ENCODE measurements at places on chromosomes 1 and 21.

GRCh38 chr1:246219508-246220030 lies 287.5 kb downstream of the SMYD3 start:
- DNase-seq: no peak

GRCh38 chr21:38619992-38620479 lies 121.8 kb upstream of the ERG start:
- no peak for DNase-seq

DNA sequence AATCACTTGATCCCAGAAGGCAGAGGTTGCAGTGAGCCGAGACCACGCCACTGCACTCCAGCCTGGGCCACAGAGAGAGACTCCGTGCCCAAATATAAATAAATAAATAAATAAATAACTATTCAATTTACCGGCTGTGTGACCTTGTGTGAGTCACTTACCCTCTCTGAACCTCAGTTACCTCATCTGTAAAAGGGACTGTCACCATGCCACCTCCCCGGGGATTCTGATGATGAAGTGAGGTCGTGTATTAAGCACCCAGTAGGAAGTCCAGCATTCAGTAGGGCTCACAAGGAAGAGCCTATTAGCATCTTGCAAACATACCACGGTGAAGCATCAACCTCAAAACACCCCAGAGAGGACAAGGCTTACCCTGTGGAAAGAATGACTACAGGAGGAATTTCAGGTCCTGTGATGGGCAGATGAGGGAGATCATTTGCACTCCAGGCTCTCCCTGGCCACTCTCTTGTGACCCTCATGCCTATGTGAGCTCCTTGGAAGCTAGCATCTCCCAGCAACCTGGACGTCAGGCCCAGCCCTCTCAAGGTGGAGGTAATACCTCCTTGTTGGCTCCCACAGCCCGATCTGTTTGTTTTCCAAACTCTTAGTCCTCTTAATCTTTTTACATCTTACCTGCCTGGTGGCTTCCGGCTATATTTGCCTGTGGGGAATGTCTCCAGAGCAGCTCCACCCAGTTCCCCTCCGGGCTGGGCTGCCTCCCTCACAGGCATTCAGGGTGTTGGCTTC lies 7.6 kb upstream of the C1QA start:
- DNase-seq: no peak

DNA sequence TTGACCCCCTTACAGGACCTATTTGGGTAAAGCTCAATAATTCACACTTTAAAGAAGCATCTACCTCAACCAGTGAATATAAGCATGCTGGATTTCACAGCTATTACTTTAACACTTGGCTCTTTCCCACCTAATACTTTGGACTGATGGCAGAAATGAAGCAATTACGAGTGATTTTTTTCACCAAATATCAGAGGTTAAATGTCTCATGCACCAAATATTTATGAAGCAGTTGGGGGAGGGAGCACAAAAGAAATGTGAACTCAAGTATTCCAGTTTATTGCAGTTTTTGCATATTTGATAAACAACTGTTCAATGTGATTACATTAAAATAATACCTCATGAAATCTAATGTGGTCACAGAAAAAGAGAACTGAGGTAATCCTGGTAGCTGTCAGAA lies 223.6 kb downstream of the LRRC7 start:
- no peak for DNase-seq

- DNase-seq: no peak
Measured at GRCh38 chr1:29626726-29627125, 390.4 kb downstream of the PTPRU start.

- no peak for DNase-seq
Measured at GRCh38 chr1:64975740-64976139, 9.4 kb upstream of the JAK1 start.

DNA sequence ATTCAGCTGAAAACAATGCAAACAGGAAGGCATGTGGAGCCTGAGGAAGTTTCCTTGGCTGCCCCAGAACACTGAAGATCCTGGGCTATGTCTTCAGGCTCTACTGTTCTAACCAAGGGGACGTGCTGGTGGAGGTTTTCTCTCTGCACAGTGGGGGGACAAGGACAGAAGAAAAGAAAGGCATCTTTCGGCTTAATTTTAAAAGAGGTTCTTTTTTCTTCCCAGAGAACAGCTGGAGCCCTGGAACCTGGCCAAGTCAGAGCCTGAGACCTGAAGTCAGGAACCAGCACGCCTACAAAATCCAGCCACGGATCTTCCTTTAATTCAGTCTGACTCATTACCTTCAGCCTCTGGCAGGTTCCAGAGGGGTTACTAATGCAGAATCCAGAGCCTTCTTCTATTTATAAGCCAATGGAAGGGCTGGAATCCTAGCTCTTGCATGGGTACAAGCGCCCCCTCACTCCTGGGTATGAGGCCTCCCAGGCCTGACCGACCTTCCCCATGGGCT lies 19.8 kb downstream of the CTNNBIP1 start:
- no peak for DNase-seq

DNA sequence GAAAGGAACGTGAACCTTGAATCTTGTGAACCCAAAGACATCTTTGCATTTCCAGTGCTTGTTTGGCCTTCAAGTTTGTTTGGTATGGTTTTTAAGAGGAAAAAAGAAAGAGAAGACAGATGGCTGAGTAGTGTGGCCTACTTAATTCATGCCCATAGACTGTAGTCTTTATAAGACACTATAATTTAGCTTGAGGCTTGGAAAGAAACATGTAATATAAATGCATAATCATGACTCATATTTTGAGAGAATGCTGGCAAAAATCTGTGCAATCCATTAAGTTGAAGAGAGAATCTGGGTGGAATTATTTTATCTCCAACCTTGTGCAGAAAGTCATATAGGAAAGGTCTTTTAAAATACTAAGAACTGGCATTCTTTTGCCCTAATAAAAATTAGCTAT lies 179.3 kb downstream of the SIPA1L2 start:
- no peak for DNase-seq

- DNase-seq: peak; percentile 22
Measured at GRCh38 chr1:20485527-20486456, at the start of gene CAMK2N1. Gene CAMK2N1, minus strand, starts transcription at chr1:20486210. Its CDS starts 831 bp downstream, at chr1:20485379.

DNA sequence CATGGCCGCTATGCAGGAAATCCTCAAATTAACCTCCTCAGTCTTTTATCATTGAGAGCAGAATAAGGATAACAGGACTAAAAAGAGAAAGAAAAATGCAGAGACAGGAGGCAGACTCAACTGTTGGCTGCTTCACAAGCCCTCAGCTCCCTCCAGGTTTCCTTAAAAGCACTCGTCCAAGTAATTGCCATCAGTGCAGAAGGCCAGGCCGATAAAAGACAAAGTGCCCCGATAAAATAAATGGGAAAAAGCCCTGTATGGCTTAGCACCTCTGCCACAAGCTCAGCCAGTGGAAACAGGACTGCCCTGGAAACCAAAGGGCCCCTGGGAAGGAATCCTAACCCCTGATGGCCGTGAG lies 8.1 kb downstream of the S100A6 start:
- DNase-seq: no peak

DNA sequence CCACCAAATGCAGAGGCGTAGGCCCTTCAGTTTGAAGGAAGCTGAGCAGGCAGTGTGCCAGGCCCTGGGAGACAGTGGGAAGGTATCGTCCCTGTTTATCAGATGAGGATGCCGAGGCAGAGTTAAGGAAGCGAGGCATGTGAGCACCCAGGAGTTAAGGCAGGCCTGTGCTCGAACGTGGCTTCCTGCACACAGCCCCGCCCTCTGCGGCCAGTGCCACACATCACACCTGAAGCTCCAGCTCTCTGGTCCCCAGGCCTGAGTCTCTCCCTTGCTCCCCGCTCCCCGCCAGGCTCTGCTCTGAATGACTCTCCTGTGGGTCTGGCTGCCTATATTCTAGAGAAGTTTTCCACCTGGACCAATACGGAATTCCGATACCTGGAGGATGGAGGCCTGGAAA lies 32.1 kb downstream of the EPHX1 start:
- DNase-seq: no peak

GRCh38 chr1:76759950-76760349 lies 107.3 kb upstream of the ST6GALNAC5 start:
- no peak for DNase-seq

GRCh38 chr1:225987491-225988316 lies 11.4 kb downstream of the SDE2 start:
- DNase-seq: no peak

DNA sequence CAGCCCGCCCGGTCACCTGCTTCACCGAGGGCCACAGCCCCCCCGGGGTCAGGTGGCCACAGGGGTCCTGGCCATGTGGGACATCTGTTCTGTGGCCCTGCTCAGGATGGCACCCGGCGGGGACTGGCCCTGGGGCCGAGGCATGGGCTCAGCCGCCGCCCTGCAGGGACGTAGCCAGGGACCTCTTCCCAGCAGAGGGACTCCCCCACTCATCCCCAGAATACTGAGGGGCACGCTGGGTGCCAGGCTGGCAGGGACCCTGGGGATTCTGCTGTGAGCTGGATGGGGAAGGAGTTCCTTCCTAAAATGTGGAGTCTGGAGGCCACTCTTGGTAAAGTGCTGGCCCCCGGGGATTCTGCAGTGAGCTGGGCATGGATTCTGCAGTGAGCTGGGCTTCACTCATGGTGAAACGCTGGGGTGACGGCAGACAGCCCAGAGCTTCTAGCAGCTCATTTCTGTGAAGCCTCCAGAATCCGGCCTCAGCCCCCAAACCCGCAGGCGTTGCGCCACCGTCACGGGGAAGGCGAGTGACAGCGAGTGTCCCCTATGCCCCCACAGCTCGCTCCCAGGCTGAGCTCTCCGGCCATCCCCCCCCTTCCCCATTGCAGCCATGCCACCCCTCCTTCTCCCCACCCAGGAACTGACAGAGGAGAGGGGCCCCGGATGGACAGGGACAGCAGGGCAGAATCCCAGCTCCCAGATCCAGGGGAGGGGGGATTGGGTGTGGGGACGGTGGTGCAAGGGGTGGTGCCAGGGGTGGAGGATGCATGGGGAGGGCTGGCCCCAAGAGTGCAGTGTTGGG lies 1.4 kb downstream of the ITGB2 start:
- no peak for DNase-seq

GRCh38 chr1:12441414-12442105 lies 176.4 kb downstream of the DHRS3 start:
- DNase-seq: no peak

DNA sequence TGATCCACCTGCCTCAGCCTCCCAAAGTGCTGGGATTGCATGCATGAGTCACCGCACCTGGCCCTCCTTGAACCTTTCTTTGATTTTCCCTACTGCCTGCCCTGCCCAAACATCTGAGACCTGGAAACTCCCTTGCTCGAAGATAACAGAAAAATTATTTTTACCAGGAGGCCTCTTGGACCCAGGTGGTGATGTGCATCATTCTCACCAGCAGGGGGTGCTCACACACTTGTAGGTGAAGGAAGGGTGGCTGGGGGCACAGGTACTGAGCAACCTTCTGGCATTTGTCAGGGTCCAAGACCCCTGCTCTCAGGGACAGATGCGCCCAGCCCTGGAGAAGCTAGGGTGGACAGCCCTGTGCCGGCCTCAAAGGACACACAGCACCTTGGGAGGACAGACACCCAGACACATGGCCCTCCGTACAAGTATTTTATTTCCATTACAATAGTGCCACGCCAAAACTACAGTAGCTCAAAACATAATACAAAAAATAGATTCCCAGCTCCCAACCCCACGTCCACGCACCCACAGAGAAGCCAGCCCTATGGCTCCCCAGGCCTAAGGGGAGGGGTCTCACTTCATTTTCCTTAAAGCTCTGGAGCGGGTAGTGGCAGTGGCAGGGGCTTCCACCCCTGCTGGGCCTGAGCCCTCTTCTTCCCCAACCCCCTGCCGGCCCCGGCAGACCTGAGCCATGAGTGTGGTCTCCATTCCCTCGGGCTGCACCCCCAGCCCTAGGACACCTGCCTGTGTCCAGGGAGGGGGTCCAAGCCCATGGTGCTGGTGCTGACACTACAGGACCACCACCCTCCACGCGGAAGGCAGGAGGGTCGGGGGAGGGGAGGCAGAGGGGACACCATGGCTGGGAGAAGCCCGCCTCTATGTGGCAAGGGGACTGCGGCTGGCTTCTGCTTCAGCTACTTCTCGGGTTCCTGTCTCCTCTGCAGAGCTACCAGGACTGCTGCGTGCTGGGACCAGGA lies 40.4 kb upstream of the EIF4G3 start:
- peak; percentile 68 for DNase-seq

DNA sequence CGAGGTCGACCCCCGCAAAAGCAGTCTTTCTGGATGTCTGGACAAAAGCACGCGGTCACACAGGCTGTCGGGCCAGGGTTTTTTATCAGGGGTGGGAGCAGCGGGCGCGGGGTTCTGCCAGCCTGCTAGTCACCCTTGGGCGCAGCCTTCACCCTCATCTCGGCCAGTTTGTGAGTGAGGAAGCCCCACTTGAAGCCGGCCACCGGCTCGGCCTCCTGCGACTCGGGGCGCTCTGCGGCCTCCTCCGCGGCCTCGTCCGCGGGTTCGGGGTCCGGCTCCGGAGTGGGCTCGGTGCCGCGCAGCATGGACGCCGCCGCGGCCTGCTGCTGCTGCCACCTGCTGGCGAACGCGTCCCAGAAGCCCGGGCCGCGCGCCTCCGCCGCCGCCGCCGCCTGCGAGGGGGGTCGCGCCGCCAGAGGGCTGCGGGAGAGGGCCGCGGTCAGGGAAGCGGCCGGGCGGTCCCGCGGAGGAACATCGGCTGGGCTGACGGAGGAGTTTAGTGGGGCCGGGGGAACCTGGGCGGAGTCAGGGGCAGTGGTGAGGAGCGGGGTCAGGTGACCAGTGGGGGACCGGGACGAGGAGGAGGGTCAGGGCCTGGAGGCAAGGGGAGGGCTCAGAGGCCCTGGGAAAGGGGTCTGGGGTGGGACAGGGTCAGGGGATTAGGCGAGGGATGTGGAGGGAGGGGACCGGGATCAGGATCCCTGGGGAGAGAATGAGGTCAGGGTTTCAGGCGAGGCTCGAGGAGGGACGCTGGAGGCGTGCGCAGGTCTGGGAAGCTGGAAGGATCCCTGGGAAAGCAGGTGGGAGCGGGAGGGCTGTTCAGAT lies 4.5 kb downstream of the C1orf232 start:
- peak; percentile 78 for DNase-seq

DNA sequence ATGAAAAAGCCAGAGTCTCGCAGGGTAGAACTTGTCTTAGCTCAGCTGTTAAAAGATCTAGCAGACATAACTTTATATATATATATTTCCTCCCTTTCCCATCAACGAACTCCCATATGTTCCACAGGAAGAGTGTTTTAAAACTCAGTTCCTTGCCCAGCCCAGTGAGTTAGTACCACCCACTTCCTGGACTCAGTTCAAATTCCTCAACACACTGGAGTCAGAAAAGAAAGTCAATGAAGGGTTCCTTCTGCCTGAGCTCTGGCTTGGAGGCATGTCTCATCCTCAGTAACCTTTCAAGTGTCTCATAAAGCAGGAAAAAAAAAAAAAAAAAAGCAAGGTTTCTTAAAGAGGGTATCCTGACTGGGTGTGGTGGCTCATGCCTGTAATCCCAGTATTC lies 15.6 kb downstream of the TPM3 start:
- DNase-seq: no peak

DNA sequence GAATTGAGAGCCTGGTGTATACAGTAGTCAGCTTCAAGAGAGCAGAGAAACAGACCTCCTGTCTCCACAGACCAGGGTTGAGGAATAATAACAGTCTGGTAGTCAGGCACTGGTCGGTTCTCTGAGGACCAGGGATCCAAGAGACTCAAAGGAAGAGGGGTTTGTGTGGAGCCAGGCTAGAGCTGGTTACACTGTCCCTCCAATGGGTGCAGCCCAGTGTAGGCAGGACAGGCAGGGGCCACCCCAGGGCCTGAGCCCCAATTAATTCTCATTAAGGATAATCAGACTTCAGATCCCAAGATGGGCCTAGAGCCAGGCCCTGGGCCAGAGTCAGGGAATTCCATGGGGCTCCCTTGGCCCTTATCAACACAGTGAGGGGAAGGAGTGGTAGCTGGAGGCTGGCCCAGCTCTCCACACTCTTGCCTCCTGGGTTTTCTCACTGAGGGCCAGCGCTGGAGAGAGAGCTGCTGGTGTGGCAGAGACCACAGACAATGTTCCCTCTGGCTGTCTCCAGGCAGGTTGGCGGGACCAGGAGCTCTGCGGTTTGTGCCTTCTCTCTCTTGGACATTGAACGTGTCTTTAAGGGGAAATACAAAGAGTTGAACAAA lies 9.1 kb downstream of the SEMA4A start:
- no peak for DNase-seq
